ENCODE measurements at places on chromosomes 1 and 21.

DNA sequence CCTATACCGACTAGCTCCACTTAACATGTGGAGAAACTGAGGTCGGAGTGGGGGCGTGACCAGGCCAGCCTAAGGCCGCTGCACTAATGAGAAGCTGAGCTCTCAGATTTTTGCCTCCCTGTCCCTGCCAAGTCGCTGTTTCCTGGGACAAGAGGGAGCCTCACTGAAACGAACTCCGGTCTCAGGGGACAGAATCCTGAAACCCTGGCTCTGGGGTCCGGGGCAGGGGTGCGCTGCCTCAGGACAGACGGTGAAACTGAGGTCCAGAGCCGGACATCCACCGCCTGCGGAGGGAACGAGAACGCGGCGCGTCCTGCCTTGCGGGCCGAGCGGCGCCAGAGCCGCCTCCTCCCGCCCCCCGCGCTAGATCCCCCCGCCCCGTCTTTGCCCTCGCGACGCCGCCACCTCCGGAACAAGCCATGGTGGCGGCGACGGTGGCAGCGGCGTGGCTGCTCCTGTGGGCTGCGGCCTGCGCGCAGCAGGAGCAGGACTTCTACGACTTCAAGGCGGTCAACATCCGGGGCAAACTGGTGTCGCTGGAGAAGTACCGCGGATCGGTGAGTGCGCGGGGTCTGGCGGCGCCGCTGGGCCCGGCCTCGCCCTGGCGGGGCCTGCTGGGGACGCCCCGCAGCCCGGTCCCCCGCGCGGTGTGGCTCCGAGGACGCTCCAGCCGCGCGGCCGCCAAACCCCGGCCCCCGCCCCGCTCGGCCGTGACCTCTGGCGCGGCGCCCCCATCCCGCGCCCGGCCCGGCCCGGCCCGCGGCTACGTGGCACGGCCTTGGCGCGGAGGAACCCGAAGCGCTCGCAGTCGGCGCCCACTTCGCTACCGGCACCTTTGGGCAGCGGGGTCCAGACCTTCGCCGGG, at the start of gene GPX7:
Gene GPX7 (plus strand): TSS at position 381 of the 865 bp plus-strand sequence. CDS start 39 bp downstream, at position 420.
- peak; percentile 65 for ATAC-seq

DNA sequence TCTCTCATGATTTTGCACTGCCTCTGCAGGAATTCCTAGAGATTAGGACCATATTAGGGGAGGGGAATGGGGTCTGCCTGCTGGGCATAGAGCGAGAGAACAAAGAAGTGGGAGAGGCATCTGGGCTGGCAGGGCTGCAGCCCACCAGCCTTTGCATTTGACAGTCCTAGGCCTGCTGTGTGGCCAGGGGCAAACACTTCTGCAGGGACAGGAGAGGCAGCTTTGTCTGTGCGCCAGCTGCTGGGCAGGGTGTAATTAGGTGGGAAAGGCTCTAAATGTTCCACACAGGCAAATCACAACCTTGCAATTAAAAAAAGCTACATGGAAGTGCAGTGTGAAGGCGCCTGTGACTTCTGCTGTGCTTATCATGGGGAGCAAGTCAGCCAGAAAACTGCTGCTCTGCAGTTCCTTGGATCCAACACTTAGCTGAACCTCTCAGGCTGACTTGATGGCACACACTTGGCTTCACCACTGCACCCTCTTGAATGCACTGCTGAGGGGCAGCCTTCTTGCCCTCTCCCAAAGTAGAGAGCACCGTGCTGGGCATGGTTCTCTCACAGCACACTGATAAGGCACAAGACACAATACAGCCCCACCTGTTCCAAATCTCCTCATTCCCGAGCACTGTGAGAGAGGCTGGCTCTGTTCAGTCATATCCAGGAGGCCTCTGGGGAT, 73.6 kb upstream of the TLR5 start:
- no peak for ATAC-seq

DNA sequence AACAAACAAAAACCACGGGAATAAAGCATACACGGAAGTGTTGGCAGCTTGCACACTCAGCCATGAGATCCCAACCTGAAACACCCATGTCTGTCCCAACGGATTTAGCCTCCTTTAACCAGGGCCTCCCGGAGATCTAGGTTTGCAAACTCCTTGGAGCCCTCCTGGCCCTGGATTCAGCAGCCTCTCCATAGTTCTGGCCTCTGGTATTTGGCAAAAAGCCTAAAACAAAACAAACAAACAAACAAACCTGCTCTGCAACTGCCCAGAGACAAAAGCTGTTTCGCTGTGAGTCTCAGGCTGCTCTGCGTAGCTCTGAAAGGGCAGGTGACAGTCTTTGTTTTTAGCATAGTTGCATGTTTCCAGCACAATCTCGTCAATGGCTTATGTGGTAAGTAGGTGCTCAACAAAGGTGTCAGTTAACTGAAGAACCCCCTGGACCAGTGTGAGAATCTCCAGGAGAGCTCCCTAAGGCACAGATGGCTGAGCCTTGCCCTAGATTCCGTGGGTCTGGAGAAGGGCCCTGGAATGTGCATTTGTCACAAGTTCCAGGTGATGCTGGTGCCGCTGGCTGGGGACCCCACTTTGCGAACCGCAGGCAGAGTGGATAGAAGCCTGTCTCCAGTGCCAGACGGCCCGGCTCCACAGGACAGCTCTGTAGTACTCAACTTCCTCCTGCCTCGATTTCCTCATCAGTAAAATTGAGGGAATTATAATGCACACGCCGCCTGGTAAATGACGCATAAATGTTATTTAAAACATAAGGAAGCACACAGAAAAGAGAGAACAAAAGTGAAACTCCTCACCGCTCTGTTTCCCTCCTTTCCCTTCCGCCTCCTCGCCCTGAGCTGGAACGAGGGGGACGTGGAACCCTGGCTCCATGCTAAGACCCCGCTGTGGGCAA, 86.2 kb downstream of the RIPK4 start:
- no peak for ATAC-seq

GRCh38 chr1:119595606-119596005, 52.5 kb downstream of the ZNF697 start:
- no peak for ATAC-seq

- no peak for ATAC-seq
These were observed 49.0 kb downstream of the NRIP1 start for GRCh38 chr21:15015622-15016471.

- no peak for ATAC-seq
These were observed 4.3 kb downstream of the MEF2D start for GRCh38 chr1:156496211-156496761.

- no peak for ATAC-seq
These were observed 7.9 kb downstream of the SLC30A7 start for GRCh38 chr1:100903777-100904176.

GRCh38 chr21:36949171-36950141, 17.0 kb downstream of the HLCS start:
- ATAC-seq, result no peak

DNA sequence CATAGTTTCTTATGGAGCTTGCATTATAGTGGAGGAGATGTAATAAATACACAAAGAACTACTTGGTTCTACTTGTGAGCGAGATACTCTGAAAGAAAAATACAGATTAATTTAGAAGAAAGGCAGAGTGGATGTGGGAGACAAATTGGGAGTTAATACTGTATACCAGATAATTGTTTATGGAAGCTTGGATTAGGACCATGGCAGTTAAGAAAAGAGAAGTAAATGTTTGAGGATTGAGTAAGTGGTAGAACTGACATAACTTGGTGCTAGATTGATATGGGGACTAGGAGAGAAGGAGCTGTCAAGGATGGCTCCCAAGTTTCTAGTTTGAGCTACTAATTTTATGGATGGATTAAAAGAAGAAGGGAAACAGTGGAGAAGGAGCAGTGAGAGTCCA, 47.3 kb downstream of the INKA2 start:
- no peak for ATAC-seq

- ATAC-seq, result no peak
These were observed 160.0 kb downstream of the SEC16B start for GRCh38 chr1:177809819-177810218.

GRCh38 chr1:32884726-32885125, 1.6 kb upstream of the HPCA start:
- no peak for ATAC-seq

DNA sequence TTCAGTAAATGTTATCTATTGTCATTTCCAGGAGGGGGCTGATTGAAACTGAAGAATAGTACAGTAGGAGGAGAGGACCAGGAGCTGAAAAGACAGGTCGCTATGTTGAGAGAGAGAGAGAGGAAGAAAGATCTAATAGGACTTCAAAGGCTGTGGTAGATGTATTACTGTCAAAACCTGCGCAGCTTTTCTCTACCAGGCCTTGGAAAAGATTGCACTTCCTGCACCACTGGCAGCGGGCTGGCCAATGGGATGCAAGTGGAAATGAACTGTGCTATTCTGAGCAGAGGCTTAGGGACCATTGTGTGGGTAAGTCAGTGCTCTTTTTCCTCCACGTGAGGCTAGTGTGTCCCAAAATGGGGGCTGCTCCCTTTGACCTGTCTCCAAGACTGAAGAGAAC, 47.1 kb downstream of the MDM4 start:
- no peak for ATAC-seq

DNA sequence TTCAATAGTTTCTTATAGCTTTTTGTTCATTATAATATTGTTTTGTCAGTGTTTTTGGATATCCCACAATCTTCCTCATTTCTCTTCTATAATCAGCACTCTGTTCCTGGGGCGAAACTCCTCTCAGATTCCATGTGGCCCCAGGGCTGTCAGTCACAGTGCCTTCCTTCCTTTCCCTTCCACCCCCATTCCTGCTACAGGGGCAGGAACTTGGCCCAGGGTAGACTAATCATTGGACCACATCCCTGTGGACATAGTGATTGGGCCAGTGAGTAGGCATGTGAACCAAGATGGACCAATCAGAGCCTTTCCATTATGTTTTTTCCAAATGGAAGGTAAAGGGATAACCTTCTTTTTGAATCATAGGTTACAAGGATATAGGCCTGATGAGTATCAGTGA, 78.3 kb downstream of the PGM1 start:
- ATAC-seq, result no peak

DNA sequence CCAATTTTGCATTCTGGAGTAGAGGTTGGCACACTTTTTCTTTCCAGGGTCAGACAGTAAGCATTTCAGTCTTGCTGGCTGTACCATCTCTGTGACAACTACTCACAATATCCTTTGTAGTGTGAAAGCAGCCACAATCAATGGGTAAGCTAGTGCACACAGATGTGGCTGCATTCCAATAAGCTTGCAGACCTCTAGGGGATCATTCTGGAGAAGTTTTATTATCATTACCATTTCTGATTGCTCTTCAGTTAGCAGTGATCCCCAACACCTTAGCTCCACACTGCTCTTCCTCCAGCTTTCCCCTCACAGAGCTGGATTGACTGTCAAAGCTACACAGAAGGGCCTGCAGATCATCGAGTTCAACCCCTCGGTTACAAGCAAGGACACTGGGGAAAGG, 9.1 kb downstream of the RXRG start:
- ATAC-seq, result no peak

DNA sequence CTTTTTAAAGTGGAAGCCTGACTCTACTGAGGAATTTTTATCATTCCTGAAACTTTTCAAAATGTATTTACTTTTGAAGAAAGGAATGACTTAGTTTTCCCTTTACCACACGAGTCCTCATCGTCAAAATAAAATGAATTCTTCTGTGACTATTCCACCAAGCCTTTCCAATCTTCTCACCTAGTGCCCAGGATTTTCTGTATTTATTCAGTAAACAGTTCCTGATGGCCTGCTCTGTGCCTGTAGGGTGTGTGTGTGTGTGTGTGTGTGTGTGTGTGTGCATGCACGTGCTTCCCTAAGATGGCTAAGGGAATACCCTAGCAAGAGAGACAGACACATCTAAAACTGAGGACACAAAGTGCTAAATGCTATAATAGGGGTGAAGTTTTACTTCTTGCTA, 395.0 kb upstream of the USP24 start:
- ATAC-seq, result no peak

DNA sequence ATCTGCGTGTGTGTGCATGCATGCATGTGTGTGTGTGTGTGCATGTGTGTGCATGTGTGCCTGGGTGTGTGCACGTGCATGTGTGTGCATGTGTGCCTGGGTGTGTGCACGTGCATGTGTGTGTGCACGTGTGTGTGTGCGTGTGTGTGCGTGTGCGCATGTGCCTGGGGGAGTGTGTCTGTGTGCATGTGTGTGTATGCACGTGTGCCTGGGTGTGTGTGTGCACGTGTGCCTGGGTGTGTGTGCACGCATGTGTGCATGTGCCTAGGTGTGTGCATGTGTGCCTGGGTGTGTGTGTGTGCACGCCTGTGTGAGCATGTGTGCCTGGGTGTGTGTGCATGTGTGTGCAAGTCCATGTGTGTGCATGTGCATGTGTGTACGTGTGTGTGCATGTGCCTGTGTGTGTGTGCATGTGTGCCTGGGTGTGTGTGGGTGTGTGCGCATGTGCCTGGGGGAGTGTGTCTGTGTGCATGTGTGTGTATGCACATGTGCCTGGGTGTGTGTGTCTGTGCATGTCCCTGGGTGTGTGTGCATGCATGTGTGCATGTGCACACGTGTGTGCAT, 29.3 kb upstream of the COL6A2 start:
- ATAC-seq, result no peak

GRCh38 chr1:78950826-78951225, 55.7 kb downstream of the ADGRL4 start:
- no peak for ATAC-seq

DNA sequence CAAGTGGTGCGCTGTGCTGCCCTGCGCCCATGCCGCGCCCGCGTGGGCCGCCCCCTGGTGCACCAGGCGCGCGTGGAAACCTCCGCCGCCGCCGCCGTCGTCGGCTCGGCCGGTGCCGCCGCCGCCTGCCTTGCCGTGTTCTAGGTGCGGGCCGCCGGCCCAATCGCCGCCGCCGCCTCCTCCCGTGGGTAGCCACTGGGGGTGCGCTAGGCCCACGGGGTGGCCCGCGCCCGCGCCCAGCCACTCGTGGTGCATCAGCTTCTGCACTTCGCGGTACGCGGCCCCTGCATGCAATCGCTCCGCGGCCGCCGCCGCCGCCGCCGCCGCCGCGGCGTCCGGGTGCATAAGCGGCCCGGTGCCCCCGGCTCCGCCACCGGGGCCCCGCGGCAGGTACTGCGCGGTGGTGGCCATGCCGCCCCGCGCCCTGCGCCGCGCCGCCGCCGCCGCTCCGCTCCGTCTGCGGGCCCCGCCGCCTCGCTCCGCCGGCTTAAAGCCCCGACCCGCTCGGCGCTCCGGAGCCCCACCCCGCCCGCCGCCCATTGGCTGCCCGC, at the start of gene POU3F1:
Gene POU3F1 (minus strand): TSS at position 461 of the 551 bp plus-strand sequence. CDS start 50 bp downstream, at position 411.
- ATAC-seq, result no peak

DNA sequence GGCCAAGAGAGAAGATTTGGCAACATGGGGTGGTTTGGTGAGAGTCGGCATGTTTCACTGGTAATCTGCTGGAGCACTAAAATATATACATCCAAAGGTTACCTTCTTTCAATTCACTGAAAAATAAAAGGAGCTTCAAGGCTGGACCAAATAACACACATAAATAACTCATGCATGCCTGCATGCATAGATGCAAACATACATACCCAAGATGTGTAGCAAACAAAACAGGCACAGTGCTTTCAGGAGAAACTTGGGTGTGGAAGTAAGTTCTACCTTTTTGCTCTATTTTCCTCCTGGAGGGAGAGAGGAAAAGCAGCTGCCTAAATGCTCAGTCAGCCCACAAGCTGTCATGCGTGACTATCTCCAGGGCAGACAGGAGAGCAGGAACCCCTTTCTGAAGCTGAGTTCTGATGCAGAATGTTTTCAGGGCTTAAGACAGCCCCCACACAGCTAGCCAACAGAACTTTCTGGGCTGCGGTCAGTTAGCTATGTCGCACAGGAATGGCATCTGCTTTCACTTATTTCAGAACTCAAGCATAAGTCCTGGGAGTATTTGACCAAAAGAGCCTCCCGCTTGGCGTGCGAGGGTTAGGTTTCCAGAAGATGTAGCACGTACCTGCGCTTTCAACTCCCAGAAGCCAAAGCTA, 166.2 kb downstream of the TOMM20 start:
- peak; percentile 93 for ATAC-seq

Measured in SK-N-SH treated with all-trans-retinoic acid at 6 μM for 48 hours (cell line).